Natural killer cell treated with Interleukin-12 subunit alpha and Interleukin-12 subunit beta and Interleukin-15 and Interleukin-18, amount 100 ng/mL, for 72 hours (primary cell): ENCODE measurements at places on chromosomes 6 and 20. TPM values are rescaled to one million over a fixed set of nuclear protein-coding genes. Genes with fewer than 3 reads are reported as not detected.

The DIDO1 gene
- 81.1 TPM for total RNA-seq

The LY6G6F gene
- total RNA-seq: not detected

- no peak for DNase-seq
Observed at GRCh38 chr20:46568570-46569129, 18.2 kb upstream of the OCSTAMP start.

- DNase-seq: no peak
Observed at GRCh38 chr20:48705240-48706115, 122.3 kb downstream of the PREX1 start.

GRCh38 chr6:97282238-97282725, 734 bp downstream of the MMS22L start:
- no peak for DNase-seq

DNA sequence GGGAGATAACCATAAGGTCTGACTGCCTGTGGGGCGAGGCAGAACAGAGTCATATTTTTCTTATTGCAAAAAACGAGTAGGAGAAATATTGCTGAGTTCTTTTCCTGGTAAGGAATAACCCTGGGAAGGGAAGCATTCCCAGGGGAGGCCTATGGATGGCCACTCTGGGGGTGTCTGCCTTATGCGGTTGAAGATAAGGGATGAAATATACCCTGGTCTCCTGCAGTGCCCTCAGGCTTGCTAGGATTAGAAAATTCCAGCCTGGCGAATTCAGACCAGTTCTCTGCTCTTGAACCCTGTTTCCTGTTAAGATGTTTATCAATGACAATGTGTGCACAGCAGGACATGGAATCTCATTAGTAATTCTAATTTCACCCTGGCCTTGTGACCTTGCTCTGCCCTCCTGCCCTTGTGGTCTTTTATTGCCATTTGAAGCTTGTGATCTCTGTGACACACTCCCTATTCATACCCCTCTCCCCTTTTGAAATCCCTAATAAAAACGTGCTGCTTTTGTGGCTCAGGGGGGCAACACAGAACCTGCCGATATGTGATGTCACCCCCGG, 491.1 kb upstream of the EYS start:
- DNase-seq: no peak

DNA sequence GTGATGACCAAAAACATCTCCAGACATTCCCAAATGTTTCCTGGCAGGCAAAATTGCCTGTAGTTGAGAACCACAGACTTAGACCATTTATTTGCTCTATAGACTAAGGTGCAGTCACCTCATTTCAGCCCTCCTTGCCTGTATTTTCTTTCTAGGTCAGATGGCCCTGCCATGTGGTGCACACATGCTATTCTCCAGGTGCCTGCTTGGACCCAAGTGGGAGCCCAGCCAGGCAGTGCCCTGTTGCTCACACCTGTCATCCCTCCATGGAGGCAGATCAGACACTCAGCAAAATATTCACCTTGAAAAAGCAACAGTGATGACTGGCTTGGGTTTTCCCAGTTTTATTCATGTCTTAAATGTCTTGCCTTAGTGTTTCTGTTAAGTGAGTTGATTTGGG, 311.4 kb downstream of the TFAP2C start:
- DNase-seq: no peak

DNA sequence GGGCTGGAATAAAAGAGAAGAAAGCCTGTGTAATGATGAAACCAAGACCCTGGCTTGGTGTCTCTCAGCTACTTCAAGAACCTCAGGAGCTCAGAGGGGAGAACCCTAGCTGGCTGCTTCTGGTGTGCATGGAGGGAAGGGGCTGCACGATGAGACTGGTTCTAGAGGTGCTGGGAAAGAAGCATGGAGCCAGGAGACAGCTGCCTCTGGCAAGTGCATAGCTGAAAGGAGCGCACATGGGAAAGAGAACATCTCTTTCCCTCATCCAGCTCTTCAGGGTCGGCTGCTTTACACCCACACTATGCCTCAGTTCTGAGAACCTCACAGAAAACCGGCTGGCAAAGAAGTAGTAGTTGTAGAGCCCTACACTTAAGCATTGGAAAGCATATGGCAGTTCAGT, 139.5 kb downstream of the QKI start:
- DNase-seq: no peak

DNA sequence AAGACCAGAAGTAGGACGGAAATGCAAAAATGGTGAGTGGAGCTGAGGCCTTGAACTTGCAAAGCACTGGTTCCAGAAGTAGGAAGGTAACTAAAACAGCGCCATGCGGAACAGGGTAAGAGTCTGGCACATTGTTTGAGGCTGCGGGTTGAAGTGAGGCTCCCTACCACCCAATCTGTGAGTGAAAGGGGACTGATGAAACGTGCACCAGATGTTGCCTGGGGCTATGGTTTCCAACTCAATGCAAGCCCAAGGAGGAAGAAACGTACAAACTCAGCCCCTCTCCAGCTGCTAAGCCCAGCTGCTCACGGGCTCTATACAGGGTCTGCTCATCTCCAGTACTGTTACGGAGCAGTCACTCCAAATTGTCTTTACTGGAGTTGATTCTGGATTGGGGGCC, 68.7 kb upstream of the KCNK16 start:
- no peak for DNase-seq

- no peak for DNase-seq
Observed at GRCh38 chr6:143539734-143540133, 28.2 kb upstream of the FUCA2 start.

DNA sequence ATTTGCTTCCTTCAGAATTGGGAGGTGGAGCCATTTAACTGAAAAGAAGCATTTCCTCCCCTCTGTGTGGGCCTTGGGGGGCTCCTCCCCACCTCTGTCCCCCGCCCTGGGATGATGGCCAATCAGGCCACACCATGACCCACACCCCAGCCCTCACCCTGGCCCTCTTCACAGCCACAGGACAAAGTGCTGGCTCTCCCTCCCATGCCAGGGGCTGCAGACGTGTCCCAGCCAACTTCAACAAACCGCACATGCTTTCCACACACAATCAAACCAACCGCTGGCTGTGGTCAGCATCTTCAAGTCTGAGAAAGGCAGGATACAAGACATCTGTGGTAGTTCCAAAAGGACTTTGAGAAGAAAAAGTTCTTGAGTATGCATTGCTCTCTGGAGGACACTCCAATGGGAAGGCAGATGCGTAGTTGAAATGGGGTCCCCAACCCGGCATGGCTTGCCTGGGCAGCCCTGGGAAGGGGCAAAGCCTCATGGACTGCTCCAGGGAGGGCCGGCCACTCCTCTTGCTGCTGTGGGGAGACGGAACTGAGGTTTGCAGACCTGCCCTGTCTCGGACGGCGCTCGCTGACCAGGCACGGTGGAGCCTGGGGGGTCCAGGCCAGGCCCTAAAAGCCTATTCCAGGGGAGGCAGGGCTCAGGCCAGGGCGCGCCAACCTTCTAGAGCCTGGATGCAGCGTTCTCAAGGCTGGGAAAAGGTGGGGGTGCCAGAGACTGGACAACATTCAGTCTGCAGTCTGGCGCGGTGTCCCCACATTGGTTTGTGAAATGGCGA, 12.2 kb downstream of the TTLL2 start:
- DNase-seq: no peak

- no peak for DNase-seq
Observed at GRCh38 chr6:163311830-163312229, 102.7 kb upstream of the QKI start.

DNA sequence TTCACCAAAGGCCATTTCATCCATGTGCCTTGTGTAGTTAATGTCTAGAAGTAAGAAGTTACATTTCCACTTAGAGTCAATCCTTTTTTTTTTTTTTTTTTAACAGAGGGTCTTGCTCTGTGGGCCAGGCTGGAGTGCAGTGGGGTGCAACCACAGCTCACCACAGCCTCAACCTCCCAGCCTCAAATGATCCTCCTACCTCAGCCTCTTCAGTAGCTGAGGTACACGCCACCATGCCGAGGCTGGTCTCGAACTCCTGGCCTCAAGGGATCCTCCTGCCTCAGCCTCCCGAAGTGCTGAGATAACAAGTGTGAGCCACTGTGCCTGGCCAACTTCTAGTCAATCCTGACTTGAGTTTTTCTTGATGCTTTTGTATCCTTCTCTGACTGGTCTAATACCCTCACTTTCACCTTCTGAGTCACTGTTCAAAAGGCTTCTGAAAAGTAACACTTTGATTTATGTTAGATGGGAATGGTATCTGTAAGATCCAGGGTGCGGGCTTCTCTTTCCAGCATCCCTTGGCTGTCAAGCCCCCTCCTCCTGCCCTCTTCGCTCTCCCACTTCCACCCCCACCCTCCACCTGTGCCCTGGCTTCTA, 22.1 kb downstream of the TRAM2 start:
- DNase-seq: no peak

GRCh38 chr20:46093531-46093930, 3.8 kb upstream of the NCOA5 start:
- DNase-seq: no peak

The SRMS gene
- total RNA-seq: not detected

The MAP3K7 gene
- total RNA-seq: 25.2 TPM

GRCh38 chr20:8454137-8454712, 322.2 kb downstream of the PLCB1 start:
- DNase-seq: no peak

GRCh38 chr20:16761305-16761829, 13.2 kb downstream of the OTOR start:
- no peak for DNase-seq

The BPIFB2 gene
- not detected for total RNA-seq

DNA sequence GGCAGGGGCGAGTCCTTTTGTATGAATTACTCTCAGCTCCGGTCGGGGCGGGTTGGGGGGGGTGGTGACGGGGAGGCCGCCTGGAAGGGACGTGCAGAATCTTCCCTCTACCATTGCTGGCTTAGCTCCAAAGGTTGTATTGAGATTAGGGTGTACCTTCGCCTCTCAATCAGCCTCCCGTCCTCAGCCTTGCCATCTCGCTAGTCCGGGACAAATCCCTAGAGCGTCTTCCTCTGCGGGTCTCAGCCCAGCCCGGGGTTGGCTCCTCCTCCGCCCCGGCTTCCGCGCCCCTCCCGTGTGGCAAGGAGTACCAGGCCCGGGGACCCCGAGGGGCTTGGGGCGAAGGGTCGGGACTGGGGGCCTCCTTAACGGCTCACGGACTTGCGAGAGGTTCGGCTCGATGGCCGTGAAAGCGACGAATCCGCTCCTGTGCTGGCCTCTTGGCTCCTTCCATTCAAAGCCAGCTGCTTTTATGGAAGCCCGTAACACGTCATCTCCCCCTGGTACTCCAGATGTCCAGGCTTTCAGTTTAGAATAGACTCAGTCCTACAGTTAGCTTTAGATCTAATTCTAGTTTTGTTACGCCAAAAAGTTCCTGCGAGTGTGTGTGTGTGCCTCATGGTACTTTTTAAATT, 636 bp upstream of the EEF1A1 start:
- DNase-seq: peak; percentile 83

DNA sequence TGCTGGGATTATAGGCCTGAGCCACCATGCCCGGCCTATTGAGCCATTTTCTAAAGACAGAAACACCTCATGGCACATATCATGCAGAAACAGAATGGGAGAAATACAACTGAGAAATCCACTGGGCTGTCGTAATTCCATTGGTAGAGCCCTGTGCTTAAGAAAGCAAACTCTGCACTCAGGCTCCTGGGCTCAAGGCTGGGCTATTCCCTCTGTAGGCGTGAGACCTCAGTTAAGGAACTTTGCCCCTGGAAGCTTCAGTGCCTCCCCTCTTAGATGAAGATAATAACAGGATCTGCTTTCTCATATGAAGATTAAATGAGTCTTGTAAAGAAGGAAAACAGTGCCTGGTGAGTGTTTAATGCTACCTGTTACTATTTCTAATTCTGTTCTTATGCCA, 120.3 kb downstream of the PXDC1 start:
- no peak for DNase-seq

DNA sequence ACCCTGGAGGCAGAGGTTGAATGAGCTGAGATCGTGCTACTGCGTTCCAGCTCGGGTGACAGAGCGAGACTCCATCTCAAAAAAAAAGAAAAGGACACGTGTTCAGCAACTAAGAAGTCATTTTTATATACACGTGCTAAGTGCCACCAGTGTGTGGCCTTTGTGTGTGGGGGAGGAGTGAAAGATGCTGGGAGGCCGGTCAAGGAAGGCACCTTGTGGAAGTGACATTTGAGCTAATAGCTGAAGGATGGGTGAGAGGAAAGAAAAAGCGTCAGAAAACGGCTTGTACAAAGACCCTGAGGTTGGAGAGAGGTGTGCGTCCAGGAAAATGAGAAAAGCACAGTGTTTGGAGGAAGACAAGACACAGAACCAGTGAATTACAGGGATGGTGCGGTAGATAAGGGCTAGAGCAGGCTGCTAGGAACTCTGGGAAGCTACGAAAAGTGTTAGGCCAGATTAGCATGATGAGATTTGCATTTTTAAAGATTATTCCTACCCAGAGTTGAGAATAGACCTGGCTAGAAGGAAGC, 11.6 kb downstream of the RREB1 start:
- no peak for DNase-seq

The FAM83C gene
- not detected for total RNA-seq

- no peak for DNase-seq
Observed at GRCh38 chr6:95093154-95093553, 484.2 kb upstream of the MANEA start.

DNA sequence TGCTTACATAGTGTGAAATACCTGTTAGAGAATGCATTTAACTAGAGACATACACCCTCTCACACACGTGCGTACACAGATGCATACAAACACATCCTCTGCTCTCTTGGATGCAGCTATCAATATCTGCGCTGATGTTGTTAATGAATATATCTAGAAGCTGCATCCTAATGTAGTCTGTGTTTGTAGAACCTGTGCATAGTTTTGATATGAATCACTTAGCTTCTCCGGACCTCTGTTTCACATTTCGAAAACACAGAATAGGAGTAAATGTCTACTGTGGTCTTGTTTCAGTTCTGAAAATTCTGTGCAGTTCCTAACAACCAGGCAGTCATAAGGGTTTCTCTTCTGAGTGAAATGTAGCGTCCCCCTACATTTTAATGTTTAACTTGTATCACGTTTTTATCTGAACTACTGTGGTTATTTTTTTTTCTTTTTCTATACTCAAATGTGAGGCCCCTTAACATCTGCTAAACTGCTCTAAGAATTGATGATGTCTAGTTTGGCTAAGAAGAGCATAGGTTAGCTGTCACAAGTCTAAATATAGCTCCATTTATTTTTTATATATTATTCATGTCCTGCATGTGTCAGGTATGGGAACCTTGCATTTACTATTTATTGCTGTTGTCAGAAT, 254.5 kb downstream of the TMEM242 start:
- no peak for DNase-seq

The HUS1B gene
- 2.3 TPM for total RNA-seq

DNA sequence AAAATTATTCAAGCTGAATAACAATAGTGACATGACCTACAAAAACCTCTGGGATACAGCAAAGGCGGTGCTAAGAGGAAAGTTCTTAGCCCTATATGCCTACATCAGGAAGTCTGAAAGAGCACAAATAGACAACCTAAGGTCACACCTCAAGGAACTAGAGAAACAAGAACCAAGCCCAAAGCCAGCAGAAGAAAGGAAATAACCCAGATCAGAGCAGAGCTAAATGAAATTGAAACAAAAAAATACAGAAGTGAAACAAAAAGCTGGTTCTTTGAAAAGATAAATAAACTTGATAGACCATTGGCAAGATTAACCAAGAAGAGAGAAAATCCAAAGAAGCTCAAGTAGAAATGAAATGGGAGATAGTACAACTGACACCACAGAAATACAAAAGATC, 47.6 kb upstream of the NOTCH4 start:
- no peak for DNase-seq

GRCh38 chr6:167089243-167090142, 33.4 kb upstream of the CCR6 start:
- DNase-seq: no peak

- no peak for DNase-seq
Observed at GRCh38 chr20:11311659-11312224, 606.0 kb upstream of the BTBD3 start.

- no peak for DNase-seq
Observed at GRCh38 chr6:57302477-57302876, 15.0 kb upstream of the PRIM2 start.

- no peak for DNase-seq
Observed at GRCh38 chr6:42569102-42570028, 5.5 kb downstream of the UBR2 start.
